ENCODE measurements at places on chromosomes 5 and 9.

GRCh38 chr5:166618526-166618925 lies 1672.9 kb upstream of the WWC1 start:
- no peak for DNase-seq

- no peak for DNase-seq
Measured at GRCh38 chr5:111478266-111478665, 34.1 kb downstream of the STARD4 start.

DNA sequence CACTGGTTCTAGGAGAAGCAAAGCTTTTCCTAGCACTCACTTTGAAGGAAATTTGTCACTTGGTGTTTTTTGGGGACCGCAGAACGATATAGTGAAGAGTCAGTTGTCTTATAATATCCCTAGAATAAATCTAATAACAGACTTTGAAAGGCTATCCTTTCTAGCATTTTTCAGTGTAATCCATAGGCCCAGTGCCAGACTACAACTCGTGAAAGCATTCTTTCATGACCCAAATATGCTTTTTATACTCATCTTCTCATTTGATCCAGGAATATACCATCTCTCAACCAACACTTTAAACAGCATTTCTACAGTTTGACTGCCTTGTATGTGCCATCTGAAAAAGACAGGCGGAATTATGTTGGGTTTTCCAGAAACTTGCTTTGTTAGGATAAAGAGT lies 104.0 kb downstream of the ERCC6L2 start:
- no peak for DNase-seq

GRCh38 chr5:1789834-1790471 lies 9.7 kb downstream of the MRPL36 start:
- no peak for DNase-seq

DNA sequence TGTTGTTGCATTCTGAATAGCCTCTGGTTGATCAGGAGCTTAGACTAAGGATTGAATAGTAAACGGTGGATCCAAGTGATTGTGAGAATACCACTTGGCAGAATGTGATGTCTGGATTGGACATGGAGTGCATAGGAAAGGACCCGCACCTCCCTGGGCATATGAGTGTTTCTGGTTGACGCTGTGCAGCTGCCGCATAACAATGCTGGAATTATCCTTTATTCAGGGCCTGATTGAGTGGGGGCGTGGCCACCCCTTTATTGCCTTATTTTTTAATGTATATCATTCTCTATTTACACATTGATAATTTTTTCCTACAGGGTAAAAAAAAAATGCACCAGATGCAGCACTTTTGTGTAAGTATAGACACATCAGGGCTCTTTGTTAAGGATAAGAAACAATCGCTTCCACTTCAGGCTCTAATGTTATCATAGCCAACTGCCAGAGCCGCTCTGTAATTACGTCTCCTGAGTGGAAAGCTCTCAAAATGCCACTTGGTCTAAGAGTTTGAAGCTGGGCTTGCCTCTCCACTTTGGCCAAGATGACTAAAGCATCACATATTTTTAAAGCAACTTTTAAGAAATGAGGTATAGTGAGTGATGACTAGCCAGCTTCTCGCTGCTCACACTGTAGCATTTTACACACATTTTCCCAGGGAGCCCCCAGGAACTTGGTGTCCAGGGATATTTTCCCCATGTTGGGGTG lies 5.7 kb downstream of the FGD3 start:
- no peak for DNase-seq

- no peak for DNase-seq
Measured at GRCh38 chr5:80988419-80988935, 28.3 kb downstream of the RASGRF2 start.

DNA sequence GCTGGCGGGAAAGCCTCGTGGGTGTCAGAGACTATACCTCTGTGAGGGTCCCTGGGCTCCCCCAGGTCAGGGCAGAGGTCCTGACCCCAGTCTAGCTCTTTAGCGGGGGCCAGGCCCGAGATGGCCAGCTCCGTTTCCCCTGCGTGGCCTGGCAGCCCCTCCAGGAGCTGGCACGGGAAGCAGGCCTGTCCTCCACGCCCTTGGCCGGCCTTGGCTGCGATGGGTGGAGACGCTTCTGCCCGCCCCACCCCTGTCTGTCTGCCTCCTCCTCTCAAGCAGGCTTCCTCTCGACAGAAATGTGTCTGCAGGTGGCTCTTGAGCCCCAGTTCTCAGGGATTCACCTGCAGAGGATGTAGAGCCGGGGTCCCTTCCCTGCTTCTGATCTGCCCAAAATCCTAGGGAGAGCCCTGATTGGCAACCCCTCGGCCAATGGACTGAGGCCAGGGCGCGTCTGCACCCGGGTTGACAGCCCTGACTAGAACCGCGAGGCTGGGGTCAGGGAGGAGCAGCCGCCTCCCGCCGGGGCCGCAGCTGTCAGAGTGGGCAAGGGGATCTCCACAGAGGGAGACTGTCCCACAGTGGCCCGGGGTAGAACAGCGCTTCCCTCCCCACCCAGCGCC lies 2.6 kb upstream of the GRIN1 start:
- no peak for DNase-seq

DNA sequence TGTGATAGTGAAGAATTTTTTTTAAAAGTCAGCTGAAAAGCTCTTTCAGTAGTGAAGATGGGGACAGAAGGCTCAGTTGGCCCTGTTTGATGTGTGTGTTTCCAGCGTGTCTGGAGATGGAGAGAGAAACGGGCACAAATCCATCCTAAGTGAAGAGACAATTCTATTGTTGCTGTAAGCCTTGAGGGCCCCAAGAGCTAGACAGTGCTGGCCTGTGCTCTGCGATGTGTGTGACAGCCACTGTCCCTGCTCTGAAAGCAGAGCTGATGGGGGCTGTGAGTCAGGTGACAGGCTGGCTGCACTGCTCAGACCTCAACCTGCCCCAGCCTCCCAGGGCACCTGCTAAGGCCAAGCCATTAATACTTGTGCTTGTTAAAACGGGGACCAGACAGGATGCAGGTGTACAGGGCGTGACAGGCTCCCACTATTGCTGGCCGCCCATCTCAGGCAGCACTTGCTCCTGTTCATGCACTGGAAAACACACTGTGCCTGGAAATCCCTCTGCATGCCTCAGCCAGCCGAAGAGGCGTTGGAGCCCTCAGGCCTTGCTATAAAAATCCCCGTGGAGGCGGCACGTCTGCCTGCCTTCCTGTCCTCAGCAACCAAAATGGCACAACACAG lies 44.6 kb upstream of the SEMA4D start:
- DNase-seq, result peak; percentile 73

DNA sequence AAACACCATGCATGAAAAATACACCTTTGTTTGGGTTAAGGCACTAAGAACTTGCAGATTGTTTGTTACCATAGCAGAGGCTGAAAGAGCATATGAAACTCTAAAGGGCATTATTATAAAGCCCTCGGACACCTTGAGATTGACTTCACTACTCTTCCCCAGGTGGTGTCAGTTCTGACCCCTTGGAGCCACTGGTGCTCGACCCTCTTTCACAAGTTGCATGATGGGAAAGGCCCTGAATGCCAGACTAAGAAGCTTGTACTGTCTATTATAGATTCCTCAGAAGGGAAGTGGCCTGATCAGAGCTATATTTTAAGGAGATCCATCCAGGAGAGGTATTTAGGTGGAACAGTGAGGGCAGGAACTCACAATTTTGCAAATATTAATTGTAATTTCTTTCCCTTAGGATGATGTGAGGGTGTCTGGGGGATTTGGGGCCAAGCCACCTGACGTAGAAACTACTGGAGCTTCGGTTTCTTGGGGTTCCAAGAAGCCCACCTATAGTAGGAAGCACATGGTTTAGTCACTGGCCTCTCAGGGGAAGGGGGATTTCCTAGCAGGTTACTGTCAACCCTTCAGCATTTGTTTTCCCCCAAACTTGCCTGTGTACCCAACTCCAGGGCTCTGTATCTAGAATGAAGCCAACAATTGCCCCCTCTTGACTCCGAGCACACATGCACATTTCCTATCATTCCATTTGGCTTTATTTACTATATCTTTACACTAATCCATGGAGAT lies 16.2 kb downstream of the FBXO10 start:
- DNase-seq, result no peak

DNA sequence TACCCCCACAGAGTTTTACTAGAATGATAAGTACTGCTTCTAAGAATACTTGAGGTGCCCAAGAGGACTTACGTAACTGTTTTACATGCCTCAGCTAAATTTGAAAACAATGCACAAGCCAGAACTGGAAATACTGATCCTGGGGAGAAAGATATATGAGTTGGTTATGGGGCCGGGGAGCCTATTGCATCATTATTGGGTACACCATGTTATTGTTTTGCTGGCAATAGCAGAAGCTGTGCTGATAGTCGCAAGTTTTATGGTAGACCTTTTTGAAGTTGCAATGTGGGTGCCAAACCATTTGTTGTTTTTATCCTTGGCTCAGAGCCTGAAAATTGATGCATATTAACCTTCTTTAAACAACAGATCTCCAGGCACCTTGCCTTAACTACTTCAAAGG lies 108.4 kb upstream of the DHFR start:
- DNase-seq, result no peak

- DNase-seq, result no peak
Measured at GRCh38 chr5:123087173-123088030, 1.6 kb upstream of the PRDM6 start.

DNA sequence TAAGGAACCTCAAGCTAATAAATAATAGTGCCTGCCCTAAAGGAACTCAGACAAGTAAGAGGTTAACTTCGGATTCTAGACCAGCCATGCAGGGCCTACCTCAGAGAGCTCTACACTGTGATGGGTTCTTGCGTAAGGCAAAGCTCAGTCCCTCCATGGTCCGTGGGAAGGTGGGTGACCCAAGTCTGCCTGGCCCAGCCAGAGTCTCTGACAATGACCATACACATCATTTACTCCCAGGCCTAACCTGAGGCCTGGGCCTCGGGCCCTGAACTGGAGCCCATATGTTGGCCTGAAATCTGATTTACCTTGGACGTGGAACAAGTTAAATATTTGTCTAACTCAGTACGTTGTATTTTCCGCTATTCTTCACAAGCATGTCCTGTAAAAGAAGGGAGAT lies 55.1 kb downstream of the TMEM174 start:
- DNase-seq, result no peak

- no peak for DNase-seq
Measured at GRCh38 chr9:17589771-17590170, 10.9 kb downstream of the SH3GL2 start.

DNA sequence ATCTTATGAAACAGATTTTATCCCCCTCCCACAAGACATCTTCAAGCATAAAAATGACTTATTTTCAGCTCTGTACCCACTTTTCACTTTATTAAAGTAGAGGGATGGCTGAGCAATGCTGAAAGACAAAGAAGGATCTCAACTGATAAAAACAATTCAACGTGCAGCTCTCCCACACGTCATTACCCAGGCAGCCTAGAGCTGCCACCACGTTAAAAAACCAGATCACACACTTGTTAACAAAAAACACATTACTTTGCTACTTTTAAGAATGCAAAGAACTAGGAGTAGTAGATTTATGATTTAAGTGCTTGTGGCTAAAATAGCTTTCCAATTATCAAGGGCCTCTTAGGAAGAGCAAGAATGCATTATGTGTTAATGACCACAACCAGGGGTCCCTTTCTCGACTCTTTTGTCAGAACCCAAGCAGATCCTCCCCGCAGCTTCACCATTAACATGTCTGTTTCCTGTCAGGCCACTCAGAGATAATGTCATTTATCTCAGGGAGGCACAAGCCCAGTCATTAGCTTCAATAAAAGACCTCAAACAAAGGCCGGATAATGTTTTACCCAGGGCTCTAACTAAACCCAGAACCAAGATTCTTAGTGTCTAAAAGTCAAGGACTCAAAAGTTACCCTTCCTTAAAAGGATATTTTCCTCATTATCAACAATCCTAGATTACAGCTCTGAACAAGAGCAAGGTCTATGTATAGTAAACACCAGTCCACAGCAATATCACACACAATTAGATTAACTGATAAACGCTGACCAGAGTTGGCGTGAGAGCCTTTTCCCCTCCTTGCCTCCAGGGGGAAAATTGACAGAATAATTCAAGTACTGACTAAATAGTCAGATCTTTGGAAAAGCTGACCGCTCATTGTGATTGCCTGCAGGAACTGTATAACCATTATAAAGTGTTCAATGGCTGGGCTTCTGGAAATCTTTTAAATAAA lies 7.5 kb downstream of the ZNF608 start:
- DNase-seq, result no peak

DNA sequence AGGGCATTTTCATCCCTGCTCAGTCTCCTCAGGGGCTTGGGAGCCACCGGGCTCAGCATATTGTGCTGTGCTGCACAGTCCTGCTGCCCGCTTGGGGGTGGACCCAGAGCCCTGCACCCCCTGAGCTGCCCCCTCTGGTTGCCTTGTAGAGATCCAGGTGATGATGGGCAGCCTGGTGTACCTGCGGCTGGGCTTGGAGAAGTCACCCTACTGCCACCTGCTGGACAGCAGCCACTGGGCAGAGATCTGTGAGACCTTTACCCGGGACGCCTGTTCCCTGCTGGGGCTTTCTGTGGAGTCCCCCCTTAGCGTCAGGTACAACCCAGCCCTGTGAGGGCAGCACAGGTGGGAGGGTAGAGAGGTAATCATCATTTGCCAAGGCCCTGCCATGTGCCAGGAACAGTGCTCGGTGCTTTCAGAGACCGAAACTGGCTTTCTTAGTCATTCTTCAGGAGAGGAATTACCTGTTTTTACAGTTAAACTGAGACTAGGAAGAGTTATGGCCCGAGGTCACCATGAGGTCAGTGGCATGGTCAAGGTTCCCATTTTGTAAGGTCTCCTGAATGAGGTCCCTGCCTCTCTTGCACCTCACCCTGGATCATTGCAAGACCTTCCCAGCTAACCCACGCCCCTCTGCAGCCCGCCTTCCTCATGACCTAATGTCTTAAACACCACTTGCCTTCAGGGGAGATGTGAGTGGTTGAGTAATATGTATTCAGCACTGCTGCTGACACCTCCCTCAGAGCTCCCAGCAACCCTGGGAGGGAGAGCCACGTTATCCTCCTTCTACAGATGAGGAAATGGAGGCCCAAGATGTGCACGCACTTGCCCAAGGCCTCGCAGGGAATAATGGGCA lies 7.5 kb downstream of the NHP2 start:
- DNase-seq, result no peak

DNA sequence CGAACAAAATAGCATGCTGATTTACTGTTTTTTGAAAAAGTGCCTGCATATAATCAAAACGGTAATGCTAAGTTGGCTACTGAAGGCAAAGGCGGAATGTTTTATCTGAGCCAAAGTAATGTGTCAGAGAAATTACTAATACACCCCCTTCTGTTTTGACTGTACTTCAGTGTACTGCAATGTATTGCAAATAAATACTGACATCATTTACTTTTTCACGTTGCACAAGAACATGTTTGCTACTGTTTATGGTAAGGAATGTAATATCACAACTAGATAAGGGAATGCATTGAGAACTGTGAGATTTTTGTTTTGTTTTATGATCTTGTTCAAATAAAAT lies 813 bp upstream of the AGTPBP1 start:
- no peak for DNase-seq

GRCh38 chr5:169933616-169934015 lies 46.7 kb downstream of the INSYN2B start:
- no peak for DNase-seq

- no peak for DNase-seq
Measured at GRCh38 chr9:93316726-93317494, 133.0 kb downstream of the WNK2 start.

GRCh38 chr5:132086277-132086794 lies 12.7 kb downstream of the CSF2 start:
- no peak for DNase-seq
